Aorta (tissue), 5 donors: ENCODE measurements at places on chromosomes 2 and 18. TPM values are rescaled to one million over a fixed set of nuclear protein-coding genes. Genes with fewer than 3 reads are reported as not detected.

Gene NEUROD1
- polyA plus RNA-seq, result not detected

Gene ATOH8
- polyA plus RNA-seq, result 78.8 TPM

Gene SNRNP200
- polyA plus RNA-seq, result 80.1 TPM

Gene TAF4B
- polyA plus RNA-seq, result 0.74 TPM

Gene STPG4
- polyA plus RNA-seq, result not detected

Gene KHK
- polyA plus RNA-seq, result 6.0 TPM

Gene ALPG
- polyA plus RNA-seq, result not detected

Gene CNTNAP5
- polyA plus RNA-seq, result not detected

DNA sequence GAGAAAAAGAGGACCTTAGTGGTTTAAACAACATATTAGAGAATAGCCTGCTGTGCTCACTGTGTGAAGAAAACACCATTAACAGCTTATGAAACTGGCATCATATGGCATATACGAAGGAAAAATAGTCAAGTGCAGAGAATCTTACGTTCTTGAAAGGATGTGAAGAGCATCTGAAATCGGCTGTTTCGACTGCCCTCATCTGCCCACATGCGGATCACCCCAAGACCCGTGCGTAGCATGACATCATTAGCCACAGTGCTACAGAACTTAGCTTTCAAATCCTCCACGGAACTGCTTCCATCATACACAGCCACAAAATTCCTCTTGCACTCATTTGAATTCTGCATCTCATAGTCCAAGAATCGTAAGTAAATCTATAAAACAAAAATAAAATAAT lies 84.3 kb downstream of the NETO1 start:
- no peak for DNase-seq

- no peak for DNase-seq
Observed at GRCh38 chr18:10081492-10081891, 167.7 kb downstream of the VAPA start.

DNA sequence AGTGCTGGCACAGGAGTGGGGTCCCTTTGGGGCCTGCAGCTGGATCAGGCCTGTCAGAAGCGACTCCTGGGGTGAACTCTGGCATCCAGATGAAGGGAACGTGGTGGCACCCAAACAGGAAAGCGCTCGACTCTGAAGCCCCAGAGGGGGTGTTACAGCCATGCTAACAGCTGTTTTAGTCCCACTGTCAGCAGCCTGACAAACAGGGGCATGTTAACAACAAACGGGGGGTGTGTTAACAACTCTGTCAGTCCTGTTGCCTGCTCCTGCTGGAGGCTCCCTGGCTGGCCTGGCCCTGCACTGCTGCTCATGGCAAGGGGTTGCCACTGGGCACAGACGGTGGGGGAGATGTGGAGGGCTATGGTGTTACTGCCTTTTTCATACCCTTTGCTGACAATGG lies 2.6 kb upstream of the RNU2-63P start:
- DNase-seq, result no peak

DNA sequence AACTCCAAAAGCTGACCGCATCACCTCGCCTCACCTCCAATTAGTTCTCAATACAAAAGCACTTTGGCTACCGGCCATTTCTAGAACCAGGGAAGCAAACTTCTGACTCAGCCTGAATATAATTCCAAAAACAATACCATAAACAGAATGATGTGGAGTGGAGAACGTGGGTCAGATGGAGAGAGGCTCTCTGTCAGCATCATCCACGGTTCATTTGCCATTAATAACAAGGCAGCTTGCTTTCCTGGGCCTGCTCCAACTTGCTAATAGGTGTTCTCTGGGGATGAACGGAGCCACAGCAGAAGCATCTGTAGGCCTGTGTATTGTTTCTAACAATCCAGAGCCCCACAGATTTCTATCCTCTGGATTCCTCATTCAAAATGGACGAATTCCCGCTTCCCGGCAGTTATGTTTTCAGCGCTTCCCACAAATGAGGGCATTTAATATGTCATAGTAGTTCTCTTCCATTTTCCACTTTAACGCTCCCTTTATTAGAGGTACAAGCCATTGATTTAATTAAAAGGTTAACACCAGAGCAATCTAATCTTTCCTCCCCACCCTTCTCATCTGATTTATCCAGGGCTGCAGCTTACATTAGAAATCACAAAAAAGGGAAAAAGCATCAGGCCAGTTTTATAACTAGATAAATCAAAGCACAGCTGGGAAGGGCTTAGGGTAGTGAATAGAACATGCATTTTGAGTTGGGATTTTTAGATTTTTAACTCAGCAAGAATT lies 23.2 kb upstream of the CNTNAP5 start:
- DNase-seq, result no peak

DNA sequence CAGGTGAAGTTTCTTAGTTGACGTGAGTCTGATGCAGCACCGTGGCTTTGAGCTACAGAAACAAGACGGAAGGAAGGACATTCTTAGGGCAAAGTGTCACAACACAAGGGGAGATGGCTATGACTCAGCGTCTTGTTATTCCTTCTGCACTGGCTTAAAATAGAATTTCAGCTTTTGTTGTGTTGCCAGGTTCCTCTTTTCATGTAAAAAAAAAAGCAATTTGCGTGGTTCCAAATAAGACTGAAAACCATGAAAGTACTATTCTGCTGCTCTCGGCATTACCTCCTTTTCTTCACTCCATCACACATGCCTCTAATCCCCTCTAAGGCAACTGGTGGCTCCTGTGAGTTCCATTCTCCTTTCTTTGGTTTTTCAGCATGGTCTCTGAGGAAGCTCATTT lies 150.1 kb downstream of the ANTXR1 start:
- no peak for DNase-seq

DNA sequence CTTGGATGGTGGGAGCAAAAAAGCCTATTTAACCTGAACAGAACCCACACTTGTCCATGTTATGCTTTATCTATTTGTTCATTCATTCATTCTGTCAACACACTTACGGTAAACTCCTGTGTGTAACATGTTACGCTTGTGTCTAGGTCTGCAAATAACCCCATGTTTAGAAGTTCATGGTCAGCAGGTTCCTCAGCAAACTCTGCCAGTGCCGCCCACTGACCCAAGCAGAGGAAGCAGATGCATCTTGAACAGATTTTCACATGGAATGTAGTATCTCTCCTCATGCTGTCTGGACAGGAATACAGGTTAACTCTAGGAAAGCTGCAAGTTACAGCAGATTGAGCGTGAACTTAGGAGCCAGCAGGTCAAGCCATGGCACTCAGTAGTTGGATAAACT lies 213.7 kb upstream of the COPS8 start:
- no peak for DNase-seq

DNA sequence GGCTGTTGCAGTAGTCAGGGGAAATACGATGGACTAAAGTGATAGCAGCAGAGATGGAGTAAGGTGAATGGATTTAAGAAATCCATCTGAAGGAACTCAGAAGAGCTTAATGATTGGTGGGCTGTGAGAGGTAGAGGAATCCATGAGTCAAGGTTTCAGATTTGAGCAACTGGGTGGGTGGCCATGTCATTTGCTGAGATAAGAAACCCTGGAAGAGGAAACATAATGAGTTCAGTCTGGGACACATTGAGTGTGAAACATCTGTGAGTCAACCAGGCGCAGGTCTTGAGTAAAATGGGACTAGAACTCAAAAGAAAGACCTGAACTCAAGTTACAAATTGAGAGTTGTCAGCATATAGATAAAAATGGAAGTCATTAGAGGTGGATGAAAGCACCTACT lies 19.7 kb upstream of the ASNSD1 start:
- DNase-seq, result no peak
